ENCODE measurements at places on chromosomes 5 and 9. TPM values are rescaled to one million over a fixed set of nuclear protein-coding genes. Genes with fewer than 3 reads are reported as not detected.

SEMA5A gene
- polyA plus RNA-seq = not detected

GRCh38 chr9:26951794-26952193 lies 4.4 kb upstream of the IFT74 start:
- DNase-seq = no peak

DNA sequence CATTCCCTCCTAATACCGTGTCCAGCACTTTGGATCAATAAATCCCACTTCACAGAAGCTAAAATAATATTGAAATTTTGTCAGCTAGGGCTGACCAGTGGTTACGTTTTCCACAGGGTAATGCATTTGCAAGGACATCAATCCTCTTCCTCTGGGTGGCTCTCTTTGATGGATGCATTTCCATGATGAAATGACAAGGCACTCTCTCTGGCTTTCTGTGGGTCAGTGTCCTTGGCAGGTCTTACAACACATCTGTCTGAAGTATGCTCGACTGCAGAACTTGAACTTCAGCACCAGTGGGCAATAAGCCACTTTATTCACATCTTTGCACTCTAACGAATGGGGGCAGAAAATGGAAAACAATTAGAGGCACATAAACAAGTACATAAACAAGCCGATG lies 330.1 kb downstream of the ADAMTS6 start:
- DNase-seq = no peak

DNA sequence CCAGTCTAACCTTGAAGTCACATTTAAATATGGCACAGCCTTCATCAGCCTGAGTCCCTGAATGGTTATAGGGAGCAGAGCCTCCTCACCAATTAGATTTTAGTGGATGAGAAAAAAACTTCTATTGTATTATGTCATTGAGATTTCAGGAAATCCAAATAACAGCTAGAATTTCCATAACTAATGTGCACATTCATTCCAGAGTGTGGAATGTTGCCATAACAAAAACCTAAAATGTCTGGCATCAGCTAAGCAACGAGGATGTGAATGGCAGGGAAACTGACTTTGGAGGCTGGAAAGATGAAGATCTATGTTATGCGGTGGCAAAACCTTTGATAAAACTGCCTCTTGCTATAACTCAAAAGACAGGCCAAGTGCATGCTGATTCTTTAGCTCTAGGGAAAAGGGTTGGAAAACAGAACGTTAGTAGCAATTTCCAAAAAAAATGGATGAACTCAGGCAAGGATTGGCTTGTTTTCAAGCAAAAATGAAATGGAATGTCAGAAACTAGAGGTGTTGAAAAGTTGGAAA lies 91.3 kb upstream of the NFIB start:
- no peak for DNase-seq

DNA sequence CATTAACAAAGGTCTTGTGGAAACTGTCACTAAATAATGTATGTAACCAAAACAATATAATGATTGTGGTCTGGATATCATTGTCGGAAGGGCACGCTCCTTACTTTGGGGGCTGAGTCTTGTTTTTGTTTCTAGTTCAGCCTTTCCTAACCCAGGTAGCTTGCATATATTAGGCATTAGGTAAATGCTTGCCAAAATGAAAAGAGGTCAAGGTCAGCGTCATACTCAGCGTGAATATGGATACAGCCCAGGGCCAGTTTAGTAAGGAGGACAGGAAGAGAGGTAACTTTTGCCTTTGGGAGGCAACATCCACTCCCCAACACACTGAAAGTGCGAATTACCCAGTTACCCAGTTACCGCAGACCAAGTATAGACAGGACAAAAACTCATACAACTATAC lies 171.4 kb downstream of the RAB3C start:
- DNase-seq = no peak

SREK1IP1 gene
- 4.4 TPM for polyA plus RNA-seq
